AG08396 (cell line): ENCODE measurements at places on chromosomes 11 and 22.
A peak's percentile ranks its signal among the peaks of the same experiment; 100 is the strongest.

DNA sequence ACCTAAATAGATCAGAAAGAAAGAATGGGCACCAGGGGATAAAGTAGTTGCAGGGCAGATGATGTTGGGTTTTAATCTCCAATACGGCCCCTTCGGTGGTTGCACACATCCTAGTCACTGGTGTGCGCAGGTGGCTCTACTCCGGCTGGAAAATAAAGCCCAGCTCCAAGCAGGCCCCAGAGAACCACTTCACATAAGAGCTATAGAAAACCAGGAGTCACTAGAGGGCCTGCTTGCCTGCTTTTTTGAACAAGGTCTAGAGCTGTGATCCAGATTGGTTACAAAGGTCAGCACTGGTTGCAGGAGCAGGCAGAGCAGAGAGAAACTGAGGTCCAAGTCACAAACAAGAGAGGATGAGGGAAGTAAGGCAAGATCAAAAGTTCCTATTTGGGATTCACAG, 41.5 kb upstream of the MS4A8 start:
- DNase-seq, result no peak

GRCh38 chr11:19276859-19277808, 36.4 kb upstream of the E2F8 start:
- DNase-seq, result no peak

- DNase-seq, result no peak
Measured at GRCh38 chr11:118193910-118194566, 17.6 kb upstream of the SCN2B start.

DNA sequence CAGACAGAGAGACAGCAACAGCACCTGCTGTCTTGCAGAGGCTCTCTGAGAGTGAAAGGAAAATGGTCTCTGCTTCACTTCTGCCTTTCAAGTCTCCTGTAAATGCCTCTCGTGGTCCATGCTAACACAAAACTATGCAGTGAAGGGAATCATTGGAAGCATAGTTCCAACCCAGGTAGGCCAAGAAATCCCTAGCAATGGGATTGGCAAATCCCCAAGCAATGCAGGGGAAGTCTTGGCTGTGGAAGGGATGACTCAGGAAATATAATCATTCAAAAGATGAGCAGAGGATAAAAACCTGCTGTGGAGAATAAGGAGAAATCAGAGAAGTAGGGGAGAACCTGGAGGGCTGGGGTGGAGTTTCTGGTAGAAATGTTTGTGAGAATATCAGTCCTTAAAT, 216.1 kb upstream of the ZBED5 start:
- no peak for DNase-seq

GRCh38 chr11:15621565-15621964, 506.8 kb downstream of the INSC start:
- DNase-seq, result no peak

DNA sequence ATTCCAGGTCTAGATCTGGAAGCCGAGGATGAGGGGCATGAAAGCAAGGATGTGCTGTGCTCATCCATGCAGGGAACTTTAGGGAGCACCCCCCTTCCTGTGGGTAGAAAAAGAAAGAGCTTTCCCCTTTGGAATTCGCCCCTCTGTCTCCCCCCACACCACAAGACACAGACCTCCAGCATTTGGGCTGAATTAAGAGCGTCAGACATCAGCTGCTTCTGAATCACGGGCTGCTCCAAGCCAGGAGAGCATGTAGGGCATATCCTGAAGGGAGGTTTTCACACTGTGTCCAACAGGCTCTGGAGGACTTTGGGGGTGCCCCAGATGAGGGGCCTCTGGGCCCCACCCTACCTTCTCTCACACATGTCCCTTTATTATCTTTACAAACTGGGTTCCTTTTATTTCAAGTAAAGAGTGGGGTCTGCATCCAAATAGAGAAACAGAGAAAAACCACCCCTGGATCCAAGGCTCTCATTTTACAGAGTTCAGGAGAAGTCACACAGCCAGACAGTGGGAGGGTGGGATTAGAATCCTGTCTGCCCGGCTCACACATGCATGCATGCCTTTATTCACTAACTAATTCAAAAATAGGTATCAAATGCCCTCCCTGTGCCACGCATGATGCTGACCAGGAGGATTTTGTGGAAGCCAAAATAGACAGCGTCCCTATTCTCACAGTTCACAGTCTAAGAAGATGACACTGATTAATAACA, 52.8 kb downstream of the LRRC32 start:
- no peak for DNase-seq

DNA sequence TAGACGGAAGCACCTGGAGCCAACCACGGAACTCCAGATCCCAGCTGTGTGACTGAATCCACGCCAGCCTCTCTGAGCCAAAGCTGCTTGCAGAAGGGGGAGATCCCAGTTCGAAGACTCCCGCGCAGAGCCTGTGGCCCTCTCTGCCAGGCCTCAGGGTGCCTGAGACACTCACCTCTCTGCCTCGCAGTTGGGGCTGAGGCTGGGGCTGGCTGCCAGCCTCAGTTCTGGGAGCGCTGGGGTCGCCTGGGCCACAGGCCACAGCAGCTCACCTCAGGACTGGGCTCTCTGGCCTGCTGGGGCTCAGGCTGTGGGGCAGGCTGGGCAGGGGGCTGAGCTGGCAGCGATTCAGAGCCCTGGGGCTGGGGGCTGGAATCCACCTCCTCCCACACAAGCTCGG, 8.2 kb upstream of the IGF2 start:
- no peak for DNase-seq

DNA sequence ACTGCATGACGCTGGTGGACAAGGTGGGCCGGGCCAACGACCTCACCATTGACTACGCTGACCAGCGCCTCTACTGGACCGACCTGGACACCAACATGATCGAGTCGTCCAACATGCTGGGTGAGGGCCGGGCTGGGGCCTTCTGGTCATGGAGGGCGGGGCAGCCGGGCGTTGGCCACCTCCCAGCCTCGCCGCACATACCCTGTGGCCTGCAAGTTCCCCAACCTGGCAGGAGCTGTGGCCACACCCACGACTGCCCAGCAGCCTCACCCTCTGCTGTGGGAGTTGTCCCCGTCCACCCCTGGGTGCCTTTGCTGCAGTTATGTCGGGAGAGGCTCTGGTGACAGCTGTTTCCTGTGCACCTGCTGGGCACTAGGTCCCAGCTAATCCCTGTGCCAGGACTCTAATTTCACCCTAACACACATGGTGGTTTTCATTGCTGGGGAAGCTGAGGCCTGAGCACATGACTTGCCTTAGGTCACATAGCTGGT, 49.0 kb upstream of the PPP6R3 start:
- no peak for DNase-seq

GRCh38 chr11:3834664-3835461, 5.9 kb downstream of the RHOG start:
- DNase-seq, result no peak

DNA sequence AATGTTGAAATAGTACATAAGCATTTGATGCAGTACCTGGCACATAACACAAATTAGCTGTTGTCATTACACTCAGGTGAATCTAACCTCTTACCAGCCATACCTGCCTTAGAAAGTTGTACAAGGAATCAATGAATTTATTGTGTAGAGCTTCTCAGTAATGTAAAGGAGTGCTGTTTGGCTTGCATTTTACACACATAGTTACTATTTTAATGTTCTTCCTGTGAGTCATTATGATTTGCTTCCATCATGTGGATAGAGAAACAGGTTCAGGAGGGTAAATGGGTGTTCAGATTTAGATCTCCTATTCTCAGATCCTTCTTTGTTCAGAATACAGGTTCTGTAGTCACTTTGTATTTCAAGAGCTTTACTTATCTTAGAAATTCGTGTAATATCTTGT, 27.6 kb upstream of the RCE1 start:
- no peak for DNase-seq

DNA sequence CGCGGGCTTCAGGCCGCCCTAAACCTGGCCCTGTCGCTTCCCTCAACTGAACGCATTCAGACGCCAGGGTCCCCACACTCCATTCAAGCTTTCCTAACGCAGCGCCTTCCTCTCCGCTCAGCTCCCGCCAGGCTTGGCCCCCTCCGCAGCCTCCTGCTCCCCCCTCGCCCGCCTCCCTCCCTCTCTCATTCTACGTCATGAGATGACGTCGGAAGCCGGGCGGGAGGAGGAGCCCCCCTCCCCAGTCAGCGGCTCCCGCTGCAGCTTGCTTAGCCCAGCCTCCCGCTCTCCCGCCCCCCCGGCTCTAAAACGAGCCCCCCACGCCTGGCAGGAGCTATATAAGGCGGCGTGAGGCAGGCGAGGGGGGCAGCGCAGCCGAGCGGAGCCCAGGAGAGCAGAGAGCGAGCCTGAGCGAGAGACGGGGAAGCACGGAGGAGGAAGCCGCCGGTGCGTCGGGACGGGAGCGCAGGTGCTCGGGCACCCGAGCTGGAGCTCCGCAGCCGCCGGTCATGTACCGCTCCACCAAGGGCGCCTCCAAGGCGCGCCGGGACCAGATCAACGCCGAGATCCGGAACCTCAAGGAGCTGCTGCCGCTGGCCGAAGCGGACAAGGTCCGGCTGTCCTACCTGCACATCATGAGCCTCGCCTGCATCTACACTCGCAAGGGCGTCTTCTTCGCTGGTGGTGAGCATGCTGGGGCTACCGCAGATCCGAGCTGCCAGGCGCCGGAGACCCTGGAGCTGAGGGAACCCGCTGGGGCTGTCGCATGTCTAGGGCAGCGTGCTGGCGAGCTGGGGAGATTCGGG, at the start of gene NPAS4:
Gene NPAS4 (plus strand): TSS at position 365 of the 806 bp plus-strand sequence. CDS start 145 bp downstream, at position 510.
- no peak for DNase-seq

DNA sequence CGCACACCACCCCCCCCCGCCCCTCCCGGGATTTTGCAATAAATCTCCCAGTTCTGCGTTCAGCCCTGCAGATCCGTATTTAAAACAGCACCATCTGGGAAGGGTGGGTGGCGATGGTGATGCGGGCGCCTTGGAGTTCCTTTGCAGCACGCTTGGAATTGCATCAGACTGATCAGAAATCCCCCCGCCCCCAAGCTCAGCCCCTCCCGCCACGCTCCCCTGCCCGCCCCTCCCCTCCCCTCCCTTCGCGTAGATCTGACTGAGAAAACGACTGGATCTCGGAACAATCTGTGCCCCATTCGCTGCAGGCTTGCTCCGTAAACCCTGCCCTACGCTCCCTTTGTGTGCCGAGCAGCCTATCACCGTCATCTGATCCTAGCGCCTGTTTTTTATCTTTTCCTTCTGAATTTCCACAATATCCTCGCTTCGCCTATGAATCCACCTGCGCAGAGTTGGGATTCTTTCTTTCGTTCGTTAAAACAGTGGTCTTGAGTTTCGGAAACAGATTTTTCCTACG, 18.1 kb upstream of the BDNF start:
- peak; percentile 84 for DNase-seq

DNA sequence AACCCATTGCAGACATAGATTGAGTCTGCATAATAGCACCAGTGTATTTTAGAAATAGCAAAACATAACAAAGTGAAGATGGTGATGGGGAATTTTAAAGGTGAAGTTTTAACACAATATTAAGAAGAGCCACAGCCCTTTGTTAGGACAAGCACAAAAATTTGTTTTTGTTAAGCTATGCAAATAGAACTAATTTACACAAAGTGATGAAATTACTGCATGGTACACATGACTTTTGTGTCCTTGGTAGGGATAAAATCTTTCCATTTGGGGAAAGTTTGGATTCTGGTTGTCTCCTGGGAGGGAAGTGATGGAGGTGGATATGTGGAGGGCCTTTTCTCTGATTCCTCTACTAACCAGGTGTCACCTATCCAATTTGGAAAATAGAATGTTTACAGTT, 50.4 kb upstream of the MTNR1B start:
- no peak for DNase-seq

- no peak for DNase-seq
Measured at GRCh38 chr11:126776119-126776518, 224.5 kb downstream of the KIRREL3 start.

- DNase-seq, result no peak
Measured at GRCh38 chr11:78533399-78533798, 41.3 kb downstream of the NARS2 start.

- no peak for DNase-seq
Measured at GRCh38 chr22:50058061-50058905, at the start of gene TTLL8. TSS of gene TTLL8 (minus strand) at chr22:50058298.

DNA sequence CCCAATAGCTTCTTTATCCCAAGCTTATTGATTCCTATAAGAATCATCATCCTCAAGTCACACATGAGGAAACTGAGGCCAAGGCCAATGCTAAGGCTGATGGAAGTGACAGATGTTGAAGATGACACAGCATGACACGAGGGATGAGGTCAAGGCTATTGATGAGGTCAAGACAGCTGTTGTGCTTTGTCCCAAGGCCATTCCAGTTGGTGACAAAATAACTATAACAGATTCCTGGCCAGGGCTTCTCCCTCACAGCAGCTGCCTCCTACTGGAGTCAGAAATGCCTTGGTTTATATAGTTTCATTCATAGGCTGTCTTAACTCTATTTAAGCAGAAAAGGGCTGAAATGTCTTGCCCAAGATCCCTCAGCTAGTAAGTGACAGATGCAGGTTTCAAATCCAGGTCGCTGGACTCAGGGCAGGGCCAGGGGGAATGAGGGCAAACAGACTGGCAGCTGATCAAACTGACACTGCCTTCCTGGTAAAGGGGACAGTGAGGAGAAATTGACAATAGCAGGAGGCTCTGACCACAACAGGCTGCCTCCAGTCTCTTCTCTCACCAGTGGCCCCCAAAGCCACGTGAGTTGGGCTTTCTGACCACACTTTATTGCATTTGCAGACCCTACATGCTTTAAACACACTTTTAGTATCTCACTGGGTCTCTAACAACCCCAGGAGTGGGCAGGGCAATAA, 16.5 kb downstream of the MIF start:
- DNase-seq, result no peak
